ENCODE measurements at places on chromosomes 7 and 10.

GRCh38 chr7:30908681-30909080 lies 3.0 kb upstream of the AQP1 start:
- DNase-seq: no peak

DNA sequence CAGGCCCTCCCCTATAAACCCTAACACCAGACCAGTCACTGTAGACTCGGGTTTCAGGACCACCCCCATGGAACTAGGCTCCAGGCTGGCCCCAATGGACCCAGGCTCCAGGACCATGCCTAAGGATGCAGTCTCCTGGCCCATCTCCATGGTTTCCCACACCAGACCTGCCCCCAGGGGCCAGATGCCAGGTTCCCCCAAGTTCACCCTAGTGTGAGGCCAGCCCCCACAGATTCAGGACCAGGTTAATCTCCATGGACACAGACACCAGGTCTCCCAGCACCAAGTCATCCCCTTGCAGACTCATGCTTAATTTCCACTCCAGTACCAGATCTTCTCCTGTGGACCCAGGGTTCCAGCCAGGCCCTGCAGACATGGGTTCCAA lies 103.8 kb upstream of the LANCL2 start:
- no peak for DNase-seq

DNA sequence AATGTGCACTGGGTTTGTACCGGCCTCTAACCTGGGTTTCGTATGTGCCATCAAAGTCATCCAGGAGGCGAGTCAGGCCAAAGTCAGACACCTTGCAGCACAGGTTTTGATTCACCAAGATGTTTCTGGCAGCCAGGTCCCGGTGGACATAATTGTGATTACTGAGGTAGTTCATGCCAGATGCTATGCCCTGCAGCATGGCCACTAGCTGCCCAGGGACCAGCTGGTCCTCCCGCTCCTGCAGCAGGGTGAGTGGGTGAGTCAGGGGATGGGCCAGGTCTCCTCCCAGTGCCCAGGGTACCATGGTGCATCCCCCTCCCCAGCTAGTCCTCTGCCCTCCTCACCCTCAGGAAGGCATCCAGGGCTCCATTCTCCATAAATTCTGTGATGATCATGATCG lies 13.6 kb downstream of the ZYX start:
- DNase-seq: no peak

DNA sequence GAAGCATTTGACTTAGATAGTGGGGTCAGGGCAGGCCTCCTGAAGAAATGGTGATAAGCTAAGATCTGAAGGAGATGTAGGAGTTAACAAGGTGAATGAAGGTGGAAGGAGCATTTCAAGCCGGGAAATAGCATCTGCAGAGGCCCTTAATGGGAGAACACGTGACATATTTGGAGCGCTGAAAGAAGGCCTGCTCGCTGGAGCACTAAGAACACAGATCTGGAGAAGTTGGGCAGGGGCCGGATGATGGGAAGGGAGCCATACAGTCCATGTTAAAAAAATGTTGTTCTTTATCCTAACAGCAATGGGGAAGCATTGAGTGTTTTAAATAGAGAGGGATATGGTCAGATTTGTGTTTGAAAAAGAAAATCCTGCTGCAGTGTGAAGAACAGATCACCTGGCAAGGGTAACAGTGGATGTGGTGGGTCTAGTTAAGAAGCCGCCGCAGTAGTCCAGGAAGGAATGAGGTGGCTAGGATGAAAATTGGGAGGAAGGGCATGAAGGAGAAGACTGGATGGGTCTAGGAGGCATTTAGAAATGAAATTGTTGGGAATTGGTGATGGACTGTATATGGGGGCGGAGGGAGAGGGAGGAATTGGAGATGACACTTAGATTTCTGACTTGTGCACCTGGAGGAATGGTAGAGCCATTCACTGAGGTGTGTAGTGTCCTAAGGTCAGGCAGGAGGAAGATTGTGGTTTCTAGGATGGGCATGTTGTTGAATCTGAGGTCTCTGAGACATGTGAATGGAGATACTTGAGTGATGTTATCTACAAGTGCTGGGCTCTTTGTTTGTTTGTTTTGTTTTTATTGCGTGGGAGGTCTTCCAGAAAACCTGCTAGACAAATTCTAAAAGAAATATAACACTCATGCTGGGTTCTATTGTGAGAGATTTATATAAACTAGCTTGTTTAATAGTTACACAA lies 58.4 kb downstream of the MET start:
- no peak for DNase-seq

- DNase-seq: no peak
Observed at GRCh38 chr10:23373156-23373555, 28.6 kb upstream of the C10orf67 start.

GRCh38 chr10:17237149-17237527 lies 9.1 kb downstream of the VIM start:
- no peak for DNase-seq

- no peak for DNase-seq
Observed at GRCh38 chr7:5404421-5404826, 19.2 kb downstream of the TNRC18 start.

GRCh38 chr10:58675321-58675720 lies 162.6 kb downstream of the BICC1 start:
- DNase-seq: no peak

DNA sequence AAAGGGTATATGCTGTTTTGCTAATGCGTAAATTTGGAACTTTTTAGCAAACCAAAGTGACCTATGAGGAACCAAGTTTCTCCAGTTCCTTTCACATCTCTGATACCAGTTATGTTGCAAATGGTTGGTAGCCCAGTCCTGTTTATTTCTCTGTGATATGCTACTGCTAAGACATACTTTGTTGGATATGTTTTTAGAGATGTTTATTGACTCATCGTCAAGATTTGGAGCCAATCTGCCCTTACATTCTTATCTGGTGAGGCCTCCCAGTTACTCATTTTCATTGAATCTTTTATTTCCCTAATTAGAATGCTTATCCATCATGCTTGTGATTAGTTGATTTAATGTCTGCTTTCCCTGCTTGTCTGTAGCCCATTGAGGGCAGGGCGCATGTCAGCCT lies 58.9 kb downstream of the LRGUK start:
- DNase-seq: no peak

DNA sequence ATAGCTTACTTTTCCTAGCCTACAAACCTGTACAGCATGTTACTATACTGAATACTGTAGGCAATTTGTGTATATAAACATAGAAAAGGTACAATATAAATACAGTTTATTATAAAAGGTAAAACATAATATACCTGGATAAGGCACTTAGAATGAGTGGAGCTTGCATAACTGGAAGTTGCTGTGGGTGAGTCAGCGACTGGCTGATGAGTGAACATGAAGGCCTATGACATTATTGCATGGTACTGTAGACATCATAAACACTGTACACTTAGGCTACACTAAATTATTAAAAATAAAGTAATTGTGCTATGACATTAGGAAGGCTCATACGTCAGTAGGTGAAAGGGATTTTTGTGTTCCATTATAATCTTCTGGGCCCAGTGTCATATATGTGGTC lies 228.8 kb downstream of the HDAC9 start:
- no peak for DNase-seq

All from CD4-positive, alpha-beta T cell treated with Interleukin-12 subunit alpha and Interleukin-12 subunit beta, for 1 hour (primary cell).